ENCODE measurements at places on chromosomes 16 and 17.

GRCh38 chr17:36544044-36544306, 744 bp upstream of the GGNBP2 start:
- no peak for DNase-seq
- no peaks in the 10 kb centered on the region for H3K27me3 ChIP-seq
- peaks cover 23% of the 10 kb centered on the region for H3K4me1 ChIP-seq
- peak overlapping the region; percentile 98 for H3K27ac ChIP-seq

GRCh38 chr16:88785106-88785924, at the start of gene PIEZO1:
PIEZO1 (minus strand) TSS chr16:88785220; CDS start chr16:88784964, 256 bp downstream.
- DNase-seq = peak; percentile 81
- peaks cover 4% of the 10 kb centered on the region for H3K36me3 ChIP-seq

GRCh38 chr17:28551421-28552175, 826 bp downstream of the UNC119 start:
- peaks cover 32% of the 10 kb centered on the region for H3K36me3 ChIP-seq
- DNase-seq = no peak
- no peak overlapping the region for H3K27ac ChIP-seq
- no peaks in the 10 kb centered on the region for H3K27me3 ChIP-seq

DNA sequence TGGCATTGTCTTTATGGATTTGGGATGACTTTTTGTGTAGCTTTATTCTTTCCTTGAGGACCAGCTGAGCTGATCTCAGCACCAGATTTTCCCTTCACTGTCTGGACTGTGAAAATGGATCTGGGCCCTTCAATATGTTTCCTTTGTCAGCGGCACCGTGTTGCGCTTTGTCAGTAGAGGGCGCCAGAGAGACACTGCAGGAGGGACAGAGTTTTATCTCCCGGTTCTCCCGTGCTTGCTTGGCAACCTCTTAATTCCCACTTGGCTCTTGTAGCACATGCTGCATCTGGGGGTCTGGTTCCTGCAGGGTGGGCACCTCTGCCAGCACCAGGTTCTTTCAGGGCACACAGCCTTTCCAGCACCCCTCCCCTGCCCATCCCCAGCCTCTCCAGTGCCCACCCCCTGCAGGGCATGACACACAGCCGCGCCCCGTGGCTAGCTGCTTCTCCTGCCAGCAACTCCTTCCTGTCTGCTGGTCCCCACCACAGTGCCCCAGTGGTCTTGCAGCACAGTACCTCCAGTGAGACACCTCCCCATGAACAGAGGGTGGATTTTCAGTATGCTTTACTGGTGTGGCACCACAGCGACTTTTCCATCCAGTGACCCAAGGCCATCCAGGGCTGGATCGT, 19.6 kb downstream of the OR1D5 start:
- no peak overlapping the region for H3K4me3 ChIP-seq
- DNase-seq = peak; percentile 17

- no peak for DNase-seq
- H3K4me3 ChIP-seq = no peak overlapping the region
- no peaks in the 10 kb centered on the region for H3K27me3 ChIP-seq
Measured at GRCh38 chr17:16085066-16085699, 85.6 kb downstream of the TTC19 start.

DNA sequence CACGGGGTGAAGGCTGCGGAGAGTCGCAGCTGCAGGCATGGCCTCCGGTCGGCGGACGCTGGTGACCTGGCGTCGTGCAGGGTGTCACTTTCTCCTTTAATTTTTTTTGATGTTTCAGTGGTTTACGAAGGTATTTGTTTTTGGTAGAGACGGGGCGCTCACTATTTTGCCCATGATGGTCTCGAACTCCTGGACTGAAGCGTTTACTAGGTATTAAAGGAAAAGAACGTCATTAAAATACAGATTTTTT, 17.1 kb downstream of the ZNF213 start:
- H3K36me3 ChIP-seq = no peaks in the 10 kb centered on the region
- H3K27ac ChIP-seq = no peak overlapping the region
- H3K27me3 ChIP-seq = no peaks in the 10 kb centered on the region

- no peak overlapping the region for H3K27ac ChIP-seq
- H3K27me3 ChIP-seq = no peaks in the 10 kb centered on the region
- H3K4me1 ChIP-seq = no peaks in the 10 kb centered on the region
Measured at GRCh38 chr17:78624324-78625151, 47.3 kb upstream of the DNAH17 start.

- H3K4me3 ChIP-seq = no peak overlapping the region
- no peak overlapping the region for H3K27ac ChIP-seq
- no peak for DNase-seq
Measured at GRCh38 chr17:14323522-14323981, 22.7 kb downstream of the HS3ST3B1 start.

DNA sequence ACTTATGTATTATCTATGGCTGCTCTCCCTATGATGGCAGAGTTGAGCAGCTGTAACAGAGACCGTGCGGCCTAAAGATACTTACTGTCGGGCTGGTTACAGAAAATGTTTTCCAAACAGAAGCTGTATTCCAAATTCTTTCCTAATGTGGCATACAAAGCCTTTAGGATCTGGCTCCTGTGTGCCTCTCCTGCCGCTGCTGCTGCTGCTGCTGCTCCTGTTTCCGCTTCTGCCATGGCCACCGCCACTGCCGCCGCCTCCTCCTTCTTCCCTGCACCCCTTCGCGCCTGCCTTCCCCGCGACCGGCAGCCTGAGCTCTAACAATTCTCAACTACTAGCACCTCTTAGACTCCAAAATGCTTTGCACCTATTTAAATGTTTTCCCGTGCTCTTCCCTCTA, 263.9 kb upstream of the TBX2 start:
- H3K36me3 ChIP-seq = no peaks in the 10 kb centered on the region
- peaks cover 16% of the 10 kb centered on the region for H3K4me1 ChIP-seq
- H3K27ac ChIP-seq = no peak overlapping the region
- no peak overlapping the region for H3K4me3 ChIP-seq
